ENCODE measurements at places on chromosomes 6 and 20.

- DNase-seq, result no peak
These were observed 15.1 kb upstream of the ZSCAN9 start for GRCh38 chr6:28209753-28210535.

- DNase-seq, result no peak
These were observed 106.4 kb downstream of the COL9A1 start for GRCh38 chr6:70196531-70196930.

DNA sequence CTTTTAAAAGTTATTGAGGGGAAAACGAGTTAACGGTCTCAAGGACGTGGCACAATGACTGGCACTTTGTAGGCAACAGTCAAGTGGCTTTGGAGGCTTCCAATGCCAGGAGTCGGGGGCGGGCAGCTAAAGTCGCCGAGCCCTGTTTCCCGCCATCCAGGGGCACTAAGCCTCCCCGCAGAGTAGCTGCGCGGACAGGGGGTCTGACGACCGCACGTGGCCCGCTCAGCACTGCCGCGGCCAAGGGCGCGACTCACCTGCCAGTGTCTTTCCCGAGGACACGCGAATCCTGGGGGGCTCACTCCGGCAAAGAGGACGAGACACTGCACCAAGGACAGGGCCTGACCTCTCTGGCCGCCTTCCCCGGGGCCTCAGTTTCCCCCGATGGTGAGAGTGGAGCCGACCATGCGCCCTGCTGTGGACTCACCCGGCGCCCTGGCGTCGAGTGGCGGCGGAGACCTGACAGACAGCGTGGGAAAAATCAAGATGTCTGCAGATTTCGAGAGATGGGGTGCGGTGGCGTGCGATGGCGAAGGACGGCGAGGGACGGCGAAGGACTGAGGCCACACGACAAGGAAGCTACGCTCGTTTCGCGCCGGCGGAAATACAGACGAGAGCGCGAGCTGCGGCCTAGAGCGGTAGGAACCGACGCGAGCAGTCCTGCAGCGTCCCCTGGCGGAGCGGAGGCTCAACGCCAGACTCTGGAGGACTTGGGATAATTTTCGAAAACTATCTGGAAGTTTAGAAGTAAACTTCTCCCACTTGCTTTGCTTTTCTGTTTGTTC, at the start of gene SNHG17:
Gene SNHG17, minus strand, starts transcription at position 559 of the 785 bp plus-strand sequence.
- DNase-seq, result peak; percentile 98

- no peak for DNase-seq
These were observed 16.3 kb downstream of the COL21A1 start for GRCh38 chr6:56230976-56231566.

DNA sequence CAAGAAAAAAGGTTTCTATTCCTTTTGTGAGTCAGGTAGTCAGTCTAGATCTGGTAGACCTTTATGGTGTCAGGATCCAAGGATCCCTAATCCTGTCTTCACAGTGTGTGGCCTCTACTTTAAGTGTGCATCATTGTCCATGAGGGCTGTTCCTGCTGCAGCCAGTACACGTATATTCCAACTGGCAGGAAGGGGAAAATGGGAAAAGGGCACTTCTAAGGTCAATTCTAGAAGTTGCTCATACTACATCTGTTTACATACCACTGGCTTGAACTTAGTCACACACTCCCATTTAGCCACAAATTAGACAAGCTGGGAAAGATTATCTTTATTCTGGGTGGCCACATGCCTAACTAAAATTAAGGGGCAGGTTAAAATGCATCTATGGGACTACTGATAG, 9.7 kb upstream of the MMS22L start:
- DNase-seq, result no peak

DNA sequence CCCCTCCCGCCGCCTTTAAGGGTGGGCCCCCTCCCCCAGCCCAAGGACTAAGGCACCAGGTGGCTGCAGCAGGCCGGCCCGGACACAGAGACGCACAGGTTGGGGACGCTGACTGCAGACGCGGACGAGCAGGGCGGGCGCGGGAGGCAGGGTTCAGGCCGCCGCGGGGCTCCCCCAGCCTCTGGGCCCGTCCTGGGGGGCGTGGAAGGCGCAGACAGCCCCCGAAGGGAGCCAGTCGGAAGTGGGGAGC, 9.3 kb downstream of the DUSP15 start:
- DNase-seq, result peak; percentile 62

DNA sequence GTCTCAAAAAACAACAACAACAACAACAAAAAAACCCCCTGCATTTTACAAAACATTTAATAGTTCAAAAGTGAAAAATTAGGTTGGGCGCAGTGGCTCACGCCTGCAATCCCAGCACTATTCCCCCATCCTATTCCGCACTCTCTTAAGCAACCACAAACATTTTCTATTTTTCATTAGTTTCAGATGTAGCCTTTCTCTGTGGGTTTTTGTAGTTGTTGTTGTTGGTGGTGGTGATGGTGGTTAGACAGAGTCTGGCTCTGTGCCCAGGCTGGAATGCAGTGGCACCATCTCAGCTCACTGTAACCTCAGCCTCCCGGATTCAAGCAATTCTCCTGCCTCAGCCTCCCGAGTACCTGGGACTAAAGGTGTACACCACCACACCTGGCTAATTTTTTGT, 6.4 kb upstream of the GMNN start:
- DNase-seq, result no peak

DNA sequence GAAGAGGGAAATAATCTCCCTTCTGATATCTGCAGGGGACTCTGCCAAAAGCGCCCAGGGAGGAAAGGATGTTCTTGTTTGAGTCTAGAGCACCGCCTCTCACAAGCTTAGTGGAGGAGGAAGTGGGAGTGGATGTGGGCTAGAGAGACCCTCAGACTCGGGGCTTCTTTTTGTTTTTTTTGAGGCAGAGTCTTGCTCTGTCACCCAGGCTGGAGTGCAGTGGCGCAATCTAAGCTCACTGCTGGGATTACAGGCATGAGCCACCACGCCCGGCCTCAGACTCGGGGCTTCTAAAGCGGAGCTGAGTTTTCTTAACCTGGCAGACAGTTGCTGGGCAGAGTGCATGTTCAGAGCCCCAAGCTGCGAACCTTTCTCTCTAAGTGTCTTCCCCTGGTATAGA, 310.8 kb downstream of the BMP7 start:
- DNase-seq, result no peak

DNA sequence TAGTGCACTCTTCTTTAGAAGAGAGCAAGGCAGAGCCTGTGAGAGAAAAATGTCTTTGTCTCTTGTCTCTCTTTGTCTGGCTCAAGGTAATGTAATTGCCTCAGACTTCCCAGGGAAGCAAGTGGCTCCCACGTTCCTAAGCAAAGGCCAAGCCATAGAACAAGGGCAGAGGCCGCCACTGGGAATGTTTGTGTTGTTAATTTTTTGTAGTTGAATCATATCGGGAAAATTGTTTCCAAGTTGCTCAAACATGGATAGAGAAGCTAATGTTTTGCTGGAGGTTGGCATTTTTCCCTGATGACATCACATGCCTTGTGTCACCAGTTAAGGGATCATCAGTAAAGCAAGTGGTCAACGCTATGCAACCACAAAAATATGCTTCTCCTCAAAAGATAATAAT, 211.5 kb upstream of the FOXA2 start:
- DNase-seq, result no peak

GRCh38 chr6:79610306-79611009, 20.7 kb upstream of the SH3BGRL2 start:
- no peak for DNase-seq

GRCh38 chr6:116200619-116201249, 53.1 kb downstream of the TSPYL4 start:
- no peak for DNase-seq

- DNase-seq, result no peak
These were observed 3.4 kb downstream of the BMP7 start for GRCh38 chr20:57262784-57263609.

DNA sequence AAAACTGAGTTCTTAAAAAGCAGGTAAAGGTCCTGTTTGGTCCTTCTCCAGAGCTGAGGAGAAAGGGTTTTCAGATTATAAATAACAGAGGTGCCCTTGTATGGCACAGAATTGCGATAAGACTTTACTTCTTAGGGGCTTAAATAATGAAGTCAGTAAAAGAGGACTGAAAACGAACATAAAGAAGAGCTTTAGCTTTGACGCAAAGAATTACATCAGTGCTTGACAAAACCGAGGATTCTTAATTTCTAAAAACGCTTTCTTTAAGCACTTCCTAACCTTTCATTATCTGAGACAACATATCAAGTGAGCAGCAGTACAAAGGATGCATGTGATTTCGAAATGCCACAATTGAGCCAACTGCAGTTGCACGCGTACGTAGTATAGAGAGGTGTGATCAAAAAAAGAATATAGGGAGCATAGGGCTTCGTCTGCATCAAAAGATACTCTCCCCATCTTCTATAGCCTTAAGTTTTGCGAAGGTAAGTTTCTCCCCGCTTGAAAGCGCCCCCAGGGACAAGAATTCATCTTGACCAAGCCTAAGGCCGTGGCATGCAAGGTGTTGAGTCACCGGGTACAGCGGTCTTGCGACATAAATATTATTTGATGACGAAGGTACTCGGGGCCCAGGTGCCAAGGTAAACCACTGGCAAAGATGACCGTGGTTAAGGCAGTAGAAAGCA, 778 bp upstream of the LOC128125822 start:
- peak; percentile 95 for DNase-seq

- DNase-seq, result no peak
These were observed 137.8 kb downstream of the SOD2 start for GRCh38 chr6:159555082-159555875.

- no peak for DNase-seq
These were observed 18.1 kb upstream of the NXT1 start for GRCh38 chr20:23332467-23332866.

DNA sequence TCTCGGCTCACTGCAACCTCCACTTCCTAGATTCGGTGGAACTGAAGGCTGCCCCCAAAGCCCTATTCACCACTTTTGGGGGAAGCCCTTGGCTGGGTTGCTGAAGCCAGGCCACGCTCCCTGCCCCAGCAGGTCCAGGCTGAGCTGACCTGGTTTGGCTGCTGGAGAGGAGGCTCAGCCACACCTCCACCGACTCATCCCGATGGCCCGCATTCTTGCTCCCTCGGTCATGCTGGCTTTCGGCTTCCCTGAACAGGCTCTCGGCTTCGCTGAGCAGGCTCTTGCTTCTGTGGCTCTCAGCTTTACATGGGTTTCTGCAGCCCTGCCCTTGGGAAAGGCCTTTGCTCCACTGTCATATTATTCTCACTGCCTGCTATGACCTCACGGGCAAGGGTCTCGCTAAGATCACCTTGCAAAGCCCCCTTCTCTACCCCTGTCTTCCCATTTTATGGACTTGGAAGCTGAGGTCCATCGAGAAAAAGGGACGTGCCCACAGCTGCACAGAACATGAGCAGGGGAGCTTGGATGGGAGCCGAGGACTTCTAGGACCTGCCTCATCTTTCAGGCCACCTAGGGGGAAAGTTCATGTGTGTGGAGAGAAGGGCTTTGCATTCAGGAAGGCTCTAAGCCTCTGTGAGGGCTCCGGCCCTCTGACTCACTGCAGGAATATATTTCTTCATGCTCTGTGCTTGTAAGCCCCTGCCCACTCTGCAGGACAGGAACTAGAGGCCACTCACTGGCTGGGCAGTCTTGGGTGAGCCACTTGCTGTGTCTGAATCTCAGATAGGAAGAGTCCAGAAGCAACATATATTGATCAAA, 15.6 kb downstream of the ARHGAP40 start:
- DNase-seq, result no peak

DNA sequence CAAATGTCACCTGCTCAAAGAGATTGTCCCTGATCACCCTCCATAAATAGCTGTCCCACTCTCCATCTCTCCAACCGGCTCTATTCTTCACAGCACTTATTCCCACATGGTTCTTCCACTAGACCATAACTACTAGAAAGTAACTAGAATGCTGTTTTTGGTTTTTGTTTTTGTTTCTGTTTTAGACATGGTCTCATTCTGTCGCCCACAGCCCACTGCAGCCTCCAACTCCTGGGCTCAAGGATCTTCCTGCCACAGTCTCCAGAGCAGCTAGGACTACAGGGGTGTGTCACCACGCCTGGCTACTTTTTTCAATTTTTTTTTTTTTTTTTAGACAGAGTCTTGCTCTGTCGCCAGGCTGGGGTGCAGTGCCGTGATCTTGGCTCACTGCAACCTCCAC, 12.2 kb downstream of the MMP24 start:
- no peak for DNase-seq

DNA sequence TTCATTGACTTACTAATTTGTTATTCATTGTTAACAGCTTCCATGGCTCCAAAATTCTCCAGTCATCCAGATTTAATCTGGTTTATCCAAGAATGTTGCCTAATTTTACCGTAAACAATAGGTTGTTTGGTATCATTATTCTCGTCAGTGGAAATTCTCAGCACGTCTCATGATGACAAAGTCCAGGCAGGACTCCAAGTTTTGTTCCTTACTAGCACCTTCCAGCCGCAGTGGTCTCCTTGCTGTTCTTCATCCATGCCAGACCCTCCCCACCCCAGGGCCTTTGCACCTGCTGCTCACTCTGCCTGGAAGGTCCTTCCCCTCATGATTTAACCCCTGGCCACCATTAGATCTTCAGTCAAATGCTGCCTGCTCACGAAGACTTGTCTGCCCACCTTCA, 48.1 kb upstream of the NAA20 start:
- DNase-seq, result no peak

DNA sequence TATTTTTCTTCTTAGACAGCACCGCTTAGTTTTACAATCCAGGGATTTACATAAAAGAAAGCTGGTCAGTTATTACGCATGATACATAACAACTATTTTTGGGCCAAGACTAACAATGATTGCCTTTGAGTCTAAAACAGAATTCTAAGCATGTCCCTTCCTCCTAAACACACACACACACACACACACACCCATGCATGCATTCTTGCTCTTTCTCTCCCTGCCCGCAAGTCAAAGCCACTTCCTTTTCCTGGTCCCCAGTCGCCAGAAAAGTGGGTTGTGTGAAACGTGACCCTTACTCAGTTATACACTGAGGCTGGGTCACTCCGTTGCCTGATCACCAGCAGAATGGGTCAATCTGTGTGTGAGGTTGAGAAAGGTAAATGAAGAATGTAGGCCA, 31.4 kb downstream of the FYN start:
- no peak for DNase-seq

DNA sequence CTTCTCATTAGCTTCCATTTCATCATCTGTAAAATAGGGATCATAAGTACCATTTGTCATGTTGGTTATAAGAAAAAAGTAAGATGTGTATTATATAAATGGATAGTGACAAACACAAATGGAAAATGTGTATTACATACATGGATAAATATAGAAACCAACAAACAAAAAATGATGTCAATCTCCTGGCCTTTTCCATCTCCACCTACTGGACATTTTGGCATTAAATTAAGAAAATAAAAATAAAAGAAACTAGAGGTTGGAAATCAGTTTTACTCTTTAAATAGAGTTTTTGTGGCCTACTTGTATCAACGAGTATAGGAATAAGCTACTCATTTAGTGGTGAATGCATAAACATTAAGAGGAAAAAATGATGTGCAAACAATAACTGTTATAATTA, 67.5 kb upstream of the THEMIS start:
- no peak for DNase-seq

DNA sequence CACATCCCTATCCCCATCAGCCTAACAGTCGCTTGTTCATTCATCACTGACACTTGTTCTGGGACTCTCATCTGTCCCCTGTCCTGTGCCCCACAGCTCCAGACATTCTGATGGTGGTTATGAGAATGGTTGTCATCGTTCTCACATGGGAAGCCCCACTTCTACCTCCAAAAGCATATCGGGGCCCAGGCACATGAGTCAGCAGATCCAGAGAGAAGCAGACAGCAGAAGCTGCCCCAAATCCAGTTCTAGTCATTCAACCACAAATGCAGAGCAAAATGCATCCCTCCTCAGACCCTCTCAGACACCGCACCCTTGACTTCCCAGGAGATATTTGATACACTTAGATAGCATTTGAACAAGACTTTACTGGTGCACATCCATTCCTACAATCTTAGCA, 106.0 kb downstream of the FOXF2 start:
- DNase-seq, result no peak
